Myometrial cell (primary cell): ENCODE measurements at places on chromosomes 5 and 9. TPM values are rescaled to one million over a fixed set of nuclear protein-coding genes. Genes with fewer than 3 reads are reported as not detected.

Gene TRPM3
- under 0.01 and 10.6 TPM in 2 replicates for total RNA-seq

Gene FREM1
- total RNA-seq: under 0.01 TPM in 1 of 2 replicates, not detected in the other

Gene PCDHGB7
- total RNA-seq: 4.3 and 6.0 TPM in 2 replicates

Gene LCN10
- total RNA-seq: not detected in 2 replicates
